ENCODE measurements at places on chromosomes 11 and 22. TPM values are rescaled to one million over a fixed set of nuclear protein-coding genes. Genes with fewer than 3 reads are reported as not detected.

DNA sequence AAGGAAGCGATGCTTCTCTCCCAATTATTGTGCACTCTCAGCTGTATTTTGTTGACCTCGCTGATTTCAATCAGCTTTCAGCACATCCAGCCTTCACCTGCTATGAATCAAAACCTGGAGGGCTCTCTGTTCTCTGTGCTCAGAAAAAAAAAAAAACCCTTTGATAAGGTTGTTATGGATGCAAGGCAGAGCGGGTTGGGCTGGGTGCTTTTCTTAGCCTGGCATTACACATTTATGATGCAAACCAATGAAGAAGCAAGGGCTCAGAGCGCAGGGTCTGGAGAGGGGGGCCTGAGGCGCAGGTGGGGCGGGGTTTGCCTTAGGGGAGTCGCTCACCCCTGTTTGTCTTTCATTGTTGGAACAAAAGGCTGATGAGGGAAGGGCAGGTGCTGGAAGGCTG, 86.0 kb upstream of the CADM1 start:
- DNase-seq = no peak
- no peak overlapping the region for H3K4me3 ChIP-seq
- H3K36me3 ChIP-seq = no peaks in the 10 kb centered on the region

GRCh38 chr11:67416416-67417335, 1.2 kb downstream of the CARNS1 start:
- no peak for DNase-seq
- H3K4me3 ChIP-seq = peak overlapping the region; percentile 44
- H3K36me3 ChIP-seq = peaks cover 4% of the 10 kb centered on the region
- H3K4me1 ChIP-seq = peaks cover 71% of the 10 kb centered on the region
- H3K27me3 ChIP-seq = peaks cover 26% of the 10 kb centered on the region

DNA sequence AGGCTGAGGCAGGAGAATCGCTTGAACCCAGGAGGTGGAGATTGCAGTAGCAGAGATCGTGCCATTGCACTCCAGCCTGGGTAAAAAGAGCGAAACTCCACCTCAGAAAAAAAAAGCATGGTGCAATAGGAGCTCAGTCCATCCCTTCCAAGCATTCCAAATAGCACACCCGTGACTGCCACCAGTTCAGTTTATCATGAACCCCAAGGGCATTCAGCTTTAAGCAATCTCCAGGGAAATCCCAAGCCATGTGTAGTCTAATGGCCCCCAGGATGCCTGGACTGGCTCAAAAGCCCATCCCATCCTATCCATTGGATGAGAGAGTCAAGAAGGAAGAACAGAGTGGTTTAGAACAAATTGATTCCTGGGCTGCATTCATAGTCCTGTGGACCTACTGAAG, 16.2 kb downstream of the MICAL3 start:
- no peak overlapping the region for H3K4me3 ChIP-seq
- no peaks in the 10 kb centered on the region for H3K4me1 ChIP-seq
- no peak overlapping the region for H3K27ac ChIP-seq
- H3K36me3 ChIP-seq = no peaks in the 10 kb centered on the region
- no peaks in the 10 kb centered on the region for H3K27me3 ChIP-seq

- peaks cover 27% of the 10 kb centered on the region for H3K4me1 ChIP-seq
- no peak overlapping the region for H3K27ac ChIP-seq
- no peak for DNase-seq
These were observed 23.2 kb downstream of the AMOTL1 start for GRCh38 chr11:94791216-94791889.

- H3K27ac ChIP-seq = no peak overlapping the region
- no peaks in the 10 kb centered on the region for H3K4me1 ChIP-seq
- DNase-seq = peak; percentile 14
- no peaks in the 10 kb centered on the region for H3K27me3 ChIP-seq
These were observed 154.9 kb downstream of the TRPC6 start for GRCh38 chr11:101428918-101429317.

DNA sequence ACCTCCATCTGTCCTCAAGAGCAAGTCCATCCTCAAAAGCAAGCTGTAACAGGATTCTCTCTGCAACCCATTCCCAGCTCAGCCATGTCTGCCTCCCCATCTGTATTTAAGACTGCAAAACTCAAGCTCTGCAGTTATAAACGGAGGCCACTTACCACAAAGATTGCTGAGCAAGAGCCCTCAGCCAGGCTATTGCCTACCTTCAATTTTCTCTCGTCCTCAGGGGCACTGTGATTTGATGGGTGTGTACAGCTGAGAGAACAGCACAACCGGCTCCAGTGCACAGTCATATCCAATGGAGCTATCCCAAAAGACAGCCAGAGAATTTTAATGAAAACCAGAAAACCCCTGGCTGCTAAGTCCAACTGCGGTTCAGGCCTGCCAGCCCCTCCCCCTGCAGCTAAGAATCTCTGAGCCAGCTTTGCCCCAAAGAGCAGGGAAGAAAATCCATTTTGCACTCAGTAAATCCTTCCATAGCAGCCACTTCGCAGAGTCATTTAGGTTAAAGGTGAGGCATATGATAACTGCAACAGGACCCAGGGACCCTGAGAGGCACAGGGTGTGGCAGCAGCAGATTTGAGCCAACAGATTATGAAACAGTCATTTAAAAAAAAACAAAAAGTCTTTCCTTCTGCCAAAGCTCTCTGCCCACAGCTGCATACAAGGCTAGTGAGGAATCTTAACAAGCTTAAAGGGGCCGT, 37.6 kb downstream of the RAB30 start:
- H3K27ac ChIP-seq = peak overlapping the region; percentile 85
- peak; percentile 92 for DNase-seq
- no peaks in the 10 kb centered on the region for H3K36me3 ChIP-seq
- H3K4me3 ChIP-seq = peak overlapping the region; percentile 5
- H3K27me3 ChIP-seq = no peaks in the 10 kb centered on the region
- peaks cover 38% of the 10 kb centered on the region for H3K4me1 ChIP-seq

GRCh38 chr11:117510646-117511045, 183.0 kb downstream of the CEP164 start:
- no peak overlapping the region for H3K4me3 ChIP-seq
- H3K27ac ChIP-seq = no peak overlapping the region
- H3K4me1 ChIP-seq = peaks cover 12% of the 10 kb centered on the region
- no peak for DNase-seq

- no peak for DNase-seq
- H3K27ac ChIP-seq = no peak overlapping the region
- H3K4me3 ChIP-seq = no peak overlapping the region
- no peaks in the 10 kb centered on the region for H3K36me3 ChIP-seq
- H3K27me3 ChIP-seq = no peaks in the 10 kb centered on the region
- H3K4me1 ChIP-seq = no peaks in the 10 kb centered on the region
These were observed 8.5 kb downstream of the DENND6B start for GRCh38 chr22:50318356-50318697.

- DNase-seq = peak; percentile 9
- H3K4me3 ChIP-seq = no peak overlapping the region
- H3K27ac ChIP-seq = no peak overlapping the region
- H3K27me3 ChIP-seq = no peaks in the 10 kb centered on the region
These were observed 417.0 kb upstream of the DDI1 start for GRCh38 chr11:103619480-103619879.

GRCh38 chr11:80592546-80592945, 1151.7 kb upstream of the TENM4 start:
- DNase-seq = no peak
- H3K36me3 ChIP-seq = no peaks in the 10 kb centered on the region
- no peaks in the 10 kb centered on the region for H3K27me3 ChIP-seq
- no peak overlapping the region for H3K4me3 ChIP-seq
- no peak overlapping the region for H3K27ac ChIP-seq

- H3K27me3 ChIP-seq = no peaks in the 10 kb centered on the region
- peak overlapping the region; percentile 52 for H3K4me3 ChIP-seq
- DNase-seq = peak; percentile 93
- peaks cover 6% of the 10 kb centered on the region for H3K36me3 ChIP-seq
These were observed 737 bp upstream of the STIP1 start for GRCh38 chr11:64185175-64185692.

- H3K4me3 ChIP-seq = no peak overlapping the region
- H3K27ac ChIP-seq = no peak overlapping the region
- DNase-seq = no peak
- H3K27me3 ChIP-seq = no peaks in the 10 kb centered on the region
These were observed 14.0 kb downstream of the KDELR3 start for GRCh38 chr22:38481871-38482332.

DNA sequence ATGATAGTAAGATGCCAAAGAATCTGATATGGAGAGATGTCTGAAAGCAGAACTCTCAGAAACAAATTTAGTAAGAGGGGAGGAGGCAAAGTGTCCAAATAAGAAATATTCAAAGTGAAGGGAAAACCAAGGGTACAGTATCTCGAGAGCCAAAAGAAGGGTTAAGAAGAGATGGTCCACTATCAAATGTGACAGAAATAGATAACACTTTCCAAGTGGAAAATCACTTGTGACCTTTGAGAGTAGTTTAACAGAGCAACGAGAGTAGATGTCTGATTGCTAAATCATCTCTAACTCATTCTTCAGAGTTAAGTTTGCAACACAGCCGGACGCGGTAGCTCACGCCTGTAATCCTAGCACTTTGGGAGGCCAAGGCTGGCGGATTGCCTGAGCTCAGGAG, 4.3 kb upstream of the BUD13 start:
- no peak overlapping the region for H3K27ac ChIP-seq
- H3K4me1 ChIP-seq = peaks cover 3% of the 10 kb centered on the region
- H3K4me3 ChIP-seq = no peak overlapping the region
- H3K36me3 ChIP-seq = peaks cover 34% of the 10 kb centered on the region
- DNase-seq = no peak

GRCh38 chr11:78583889-78584288, 9.2 kb upstream of the NARS2 start:
- no peak for DNase-seq
- no peak overlapping the region for H3K4me3 ChIP-seq
- H3K4me1 ChIP-seq = no peaks in the 10 kb centered on the region
- H3K27ac ChIP-seq = no peak overlapping the region
- no peaks in the 10 kb centered on the region for H3K27me3 ChIP-seq

GRCh38 chr11:45805305-45806071, 539 bp downstream of the SLC35C1 start:
- peaks cover 35% of the 10 kb centered on the region for H3K4me1 ChIP-seq
- H3K27ac ChIP-seq = peak overlapping the region; percentile 87
- peaks cover 11% of the 10 kb centered on the region for H3K36me3 ChIP-seq
- H3K4me3 ChIP-seq = peak overlapping the region; percentile 95
- peak; percentile 82 for DNase-seq
- H3K27me3 ChIP-seq = no peaks in the 10 kb centered on the region

GRCh38 chr22:49712195-49712791, 115.4 kb downstream of the BRD1 start:
- no peaks in the 10 kb centered on the region for H3K36me3 ChIP-seq
- H3K27ac ChIP-seq = no peak overlapping the region
- H3K27me3 ChIP-seq = peaks cover 3% of the 10 kb centered on the region
- no peak overlapping the region for H3K4me3 ChIP-seq
- H3K4me1 ChIP-seq = no peaks in the 10 kb centered on the region

- no peaks in the 10 kb centered on the region for H3K27me3 ChIP-seq
- DNase-seq = no peak
- H3K4me1 ChIP-seq = no peaks in the 10 kb centered on the region
- H3K4me3 ChIP-seq = no peak overlapping the region
These were observed 1430.5 kb downstream of the FAM181B start for GRCh38 chr11:81303038-81303664.

DNA sequence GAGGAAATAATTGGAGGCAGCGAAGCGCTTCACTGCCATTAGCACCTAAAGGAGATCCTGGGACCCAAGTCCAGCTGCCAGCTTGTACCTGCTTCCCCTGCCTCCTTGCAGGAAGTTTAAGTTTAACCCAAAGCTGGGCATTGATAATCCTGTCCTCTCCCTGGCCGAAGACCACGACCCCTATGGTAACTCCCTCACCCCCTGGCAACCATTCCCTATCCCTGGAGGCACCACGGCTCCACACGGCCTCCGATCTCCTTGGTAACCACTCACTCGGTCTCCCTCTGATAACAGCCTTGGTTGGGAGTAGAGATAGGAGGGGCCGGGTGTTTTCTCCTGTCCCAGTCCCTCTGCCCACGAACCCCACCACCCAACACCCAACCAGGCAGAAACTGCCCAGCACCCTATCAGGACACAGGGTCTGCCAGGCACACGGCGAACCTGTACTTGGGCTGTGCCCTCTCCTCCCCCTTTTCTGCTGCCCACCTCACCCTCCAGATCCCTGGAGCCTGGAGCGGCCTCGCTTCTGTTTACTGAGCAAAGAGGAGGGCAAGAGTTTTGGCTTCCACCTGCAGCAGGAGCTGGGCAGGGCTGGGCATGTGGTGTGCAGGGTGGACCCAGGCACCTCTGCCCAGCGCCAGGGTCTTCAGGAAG, 833 bp downstream of the NHERF4 start:
- H3K36me3 ChIP-seq = peaks cover 23% of the 10 kb centered on the region
- H3K27me3 ChIP-seq = no peaks in the 10 kb centered on the region
- no peak overlapping the region for H3K4me3 ChIP-seq
- H3K27ac ChIP-seq = no peak overlapping the region
- H3K4me1 ChIP-seq = no peaks in the 10 kb centered on the region

- no peak overlapping the region for H3K27ac ChIP-seq
- peaks cover 2% of the 10 kb centered on the region for H3K27me3 ChIP-seq
- H3K4me3 ChIP-seq = no peak overlapping the region
- no peaks in the 10 kb centered on the region for H3K36me3 ChIP-seq
- H3K4me1 ChIP-seq = peaks cover 7% of the 10 kb centered on the region
These were observed 22.7 kb downstream of the NAV2 start for GRCh38 chr11:19735157-19735908.

- DNase-seq = no peak
- H3K27ac ChIP-seq = no peak overlapping the region
- no peaks in the 10 kb centered on the region for H3K36me3 ChIP-seq
- H3K4me3 ChIP-seq = no peak overlapping the region
- no peaks in the 10 kb centered on the region for H3K4me1 ChIP-seq
These were observed 7.4 kb downstream of the HBG1 start for GRCh38 chr11:5242208-5242607.

- no peak overlapping the region for H3K4me3 ChIP-seq
- DNase-seq = peak; percentile 31
- H3K4me1 ChIP-seq = peaks cover 16% of the 10 kb centered on the region
- no peak overlapping the region for H3K27ac ChIP-seq
- H3K27me3 ChIP-seq = peaks cover 14% of the 10 kb centered on the region
These were observed 67.5 kb upstream of the NNMT start for GRCh38 chr11:114228435-114229411.

GRCh38 chr11:79220171-79220570, 220.7 kb downstream of the TENM4 start:
- H3K4me1 ChIP-seq = peaks cover 5% of the 10 kb centered on the region
- H3K36me3 ChIP-seq = no peaks in the 10 kb centered on the region
- H3K4me3 ChIP-seq = no peak overlapping the region
- DNase-seq = no peak
- H3K27ac ChIP-seq = no peak overlapping the region

- peaks cover 7% of the 10 kb centered on the region for H3K27me3 ChIP-seq
- no peaks in the 10 kb centered on the region for H3K36me3 ChIP-seq
- H3K27ac ChIP-seq = no peak overlapping the region
- H3K4me3 ChIP-seq = no peak overlapping the region
- H3K4me1 ChIP-seq = peaks cover 31% of the 10 kb centered on the region
These were observed 30.4 kb upstream of the SYT7 start for GRCh38 chr11:61611309-61611708.

- H3K4me3 ChIP-seq = no peak overlapping the region
- no peak overlapping the region for H3K27ac ChIP-seq
- no peaks in the 10 kb centered on the region for H3K4me1 ChIP-seq
- no peak for DNase-seq
- H3K36me3 ChIP-seq = no peaks in the 10 kb centered on the region
These were observed 46.8 kb downstream of the PLAAT5 start for GRCh38 chr11:63444160-63444559.

GALNT18 gene
- total RNA-seq = 17.7 TPM

C11orf52 gene
- 0.93 TPM for total RNA-seq

GPR83 gene
- total RNA-seq = 0.09 TPM

SYT7 gene
- total RNA-seq = 0.93 TPM

OR10G4 gene
- total RNA-seq = 0.04 TPM

DEUP1 gene
- 0.04 TPM for total RNA-seq

OR2D2 gene
- not detected for total RNA-seq

CNTN5 gene
- 6.2 TPM for total RNA-seq

OR4D5 gene
- 0.04 TPM for total RNA-seq

C11orf71 gene
- 6.1 TPM for total RNA-seq

OR8G1 gene
- 0.09 TPM for total RNA-seq
